ENCODE measurements at places on chromosomes 16 and 17.

DNA sequence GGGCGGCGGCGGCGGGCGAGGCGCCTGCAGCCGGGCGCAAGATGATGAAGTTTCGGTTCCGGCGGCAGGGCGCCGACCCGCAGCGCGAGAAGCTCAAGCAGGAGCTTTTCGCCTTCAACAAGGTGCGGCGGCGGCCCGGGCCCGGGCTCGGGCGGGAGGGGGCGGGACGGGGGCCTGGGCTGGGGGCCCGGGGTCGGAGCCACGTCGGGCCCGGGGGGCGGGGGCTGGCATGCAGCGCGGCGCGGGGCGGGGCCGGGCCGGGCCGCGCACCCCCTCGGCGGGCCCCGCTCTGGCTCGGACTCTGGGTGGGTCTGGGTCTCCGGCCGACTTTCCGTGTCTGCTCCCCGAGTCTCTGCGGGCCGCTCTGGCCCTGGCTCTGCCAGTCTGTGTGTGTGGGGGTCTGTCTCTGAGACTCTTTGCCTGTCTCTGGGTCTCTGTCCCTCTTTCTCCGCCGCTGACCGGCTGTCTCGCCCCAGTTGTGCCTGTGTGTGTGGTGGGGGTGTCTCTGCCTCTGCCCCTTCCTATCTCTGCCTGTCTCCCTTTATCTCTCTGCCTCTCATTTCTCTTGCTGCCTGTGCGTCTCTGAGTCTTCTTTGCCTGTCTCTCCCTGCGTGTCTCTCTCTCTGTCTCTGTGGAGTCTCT lies 328 bp downstream of the LLGL1 start:
- DNase-seq = no peak

DNA sequence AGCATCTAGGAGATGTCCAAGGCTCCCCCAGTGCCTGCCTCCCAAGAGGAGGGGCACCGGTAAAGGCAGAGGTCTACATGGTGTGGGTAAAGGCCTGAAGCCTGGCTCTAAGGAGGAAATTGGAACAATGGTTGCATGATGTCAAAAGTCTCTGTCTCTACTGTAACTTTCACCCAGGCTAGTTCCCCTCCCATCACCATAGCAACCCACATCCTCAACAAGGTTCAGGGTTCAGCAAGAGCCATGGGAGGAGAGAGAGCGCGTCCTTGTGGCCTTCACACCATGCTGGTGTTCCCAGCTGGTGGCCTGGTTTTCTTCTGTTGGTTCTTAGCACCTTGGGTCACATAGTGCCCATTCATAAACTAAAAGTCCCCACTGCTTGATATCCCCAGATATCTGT lies 196.7 kb upstream of the CDH5 start:
- DNase-seq = peak; percentile 10

GRCh38 chr16:87826798-87827587 lies 42.3 kb downstream of the SLC7A5 start:
- no peak for DNase-seq

GRCh38 chr16:74949309-74949708 lies 35.6 kb downstream of the WDR59 start:
- no peak for DNase-seq

DNA sequence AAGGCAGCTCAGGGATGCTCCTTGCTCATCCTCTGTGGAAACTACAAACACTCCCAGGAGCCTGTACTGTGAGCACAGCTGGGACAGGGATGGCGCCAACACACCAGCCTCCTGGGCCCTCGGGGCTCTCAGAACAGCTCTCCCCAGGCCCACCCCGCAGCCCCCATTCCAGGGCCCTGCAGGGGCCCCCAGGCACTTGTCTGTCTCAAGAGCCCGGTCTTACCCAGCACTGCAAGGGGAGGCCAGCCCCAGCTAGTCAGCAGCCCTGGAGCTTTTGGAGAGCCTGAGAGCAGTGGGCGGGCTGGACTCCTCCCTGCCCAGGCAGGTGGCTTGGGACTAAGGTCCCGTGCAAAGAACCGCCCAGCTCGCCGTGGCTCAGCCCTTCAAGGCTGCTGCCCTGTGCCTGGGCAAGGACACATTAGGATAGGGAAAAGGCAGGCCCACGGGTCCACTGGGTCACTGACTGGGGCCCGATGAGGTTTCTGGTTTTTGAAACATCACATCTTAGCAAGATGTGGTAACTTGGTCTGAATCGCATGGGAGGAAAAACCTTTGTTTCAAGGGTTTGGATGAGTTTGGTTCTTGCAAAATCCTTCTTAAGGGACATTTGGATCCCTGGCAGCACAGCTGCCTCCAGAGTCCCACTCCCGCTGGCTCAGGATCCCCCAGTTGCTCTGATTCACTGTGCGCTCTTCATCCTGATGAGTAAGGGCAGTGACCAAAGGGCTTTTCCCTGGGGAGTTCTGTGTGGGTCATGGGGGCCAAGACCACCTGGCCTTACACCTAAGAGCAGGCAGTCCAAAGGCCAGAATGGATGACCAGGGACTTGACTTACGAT lies 2.8 kb downstream of the DNASE1L2 start:
- DNase-seq = no peak

DNA sequence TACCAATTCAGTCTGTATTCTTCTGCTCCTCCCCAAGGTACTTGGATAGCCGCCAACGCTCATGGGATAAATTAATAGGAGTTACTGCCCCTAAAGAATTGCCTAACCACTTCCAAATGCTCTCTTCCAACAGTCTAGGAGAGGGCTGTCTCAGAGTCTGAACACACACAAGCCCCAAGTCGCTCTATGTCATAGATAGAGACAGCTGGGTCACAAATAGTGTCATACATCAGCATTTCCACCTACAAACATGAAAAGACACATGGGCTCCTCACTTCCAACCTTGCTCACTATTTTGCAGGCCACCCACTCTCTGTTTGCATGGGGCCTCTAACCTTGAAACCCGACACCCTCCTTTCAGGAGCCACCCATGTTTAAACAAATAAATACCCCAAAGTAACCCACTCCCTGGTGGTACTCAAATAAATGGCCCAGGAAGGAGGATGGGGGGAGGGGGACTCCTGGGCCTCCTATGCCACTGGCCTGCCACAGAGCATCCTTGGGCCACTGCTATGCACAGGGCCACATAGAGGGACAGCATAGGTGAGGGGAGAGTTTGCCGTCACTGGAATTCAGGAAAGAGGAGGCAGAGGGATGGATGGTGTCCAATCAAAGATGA lies 265.9 kb downstream of the SOX9 start:
- no peak for DNase-seq

DNA sequence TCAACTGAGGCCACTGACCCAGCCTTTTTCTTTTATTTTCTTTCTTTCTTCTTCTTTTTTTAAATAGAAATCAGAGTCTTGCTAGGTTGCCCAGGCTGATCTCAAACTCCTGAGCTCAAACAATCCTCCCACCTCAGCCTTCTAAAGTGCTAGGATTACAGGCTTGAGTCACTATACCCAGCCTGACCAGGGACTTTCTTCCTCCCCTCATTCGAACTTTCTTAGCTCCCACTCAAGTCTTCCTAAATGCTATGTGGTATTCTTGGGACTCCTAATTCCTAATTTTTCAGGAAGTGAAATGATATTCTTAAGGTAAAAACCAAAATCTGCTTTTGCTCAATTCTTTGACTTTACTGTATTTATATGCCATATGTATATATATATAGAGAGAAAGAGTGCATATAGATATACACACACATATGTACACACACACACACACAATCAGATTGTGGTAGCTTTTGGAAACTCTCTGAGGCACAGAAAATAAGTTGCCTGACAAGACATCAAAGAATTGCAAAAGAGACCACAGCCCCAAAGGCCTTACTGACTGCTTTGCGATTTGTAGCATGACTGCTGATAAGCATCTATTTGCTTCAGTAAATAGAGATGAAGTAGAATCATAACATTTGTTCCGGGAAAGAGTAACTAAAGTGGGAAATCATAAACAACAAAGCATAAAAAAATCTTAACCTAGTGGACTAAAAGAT lies 9.5 kb upstream of the AMZ2 start:
- DNase-seq = peak; percentile 27
